Activated T-cell treated with anti-CD3 and anti-CD28 coated beads for 24 hours (primary cell): ENCODE measurements at places on chromosomes 2 and 18.

GRCh38 chr2:263774-264492, at the start of gene SH3YL1:
TSS of gene SH3YL1 (minus strand) at chr2:264032. CDS start at chr2:263984, 48 bp downstream.
- DNase-seq, result no peak

DNA sequence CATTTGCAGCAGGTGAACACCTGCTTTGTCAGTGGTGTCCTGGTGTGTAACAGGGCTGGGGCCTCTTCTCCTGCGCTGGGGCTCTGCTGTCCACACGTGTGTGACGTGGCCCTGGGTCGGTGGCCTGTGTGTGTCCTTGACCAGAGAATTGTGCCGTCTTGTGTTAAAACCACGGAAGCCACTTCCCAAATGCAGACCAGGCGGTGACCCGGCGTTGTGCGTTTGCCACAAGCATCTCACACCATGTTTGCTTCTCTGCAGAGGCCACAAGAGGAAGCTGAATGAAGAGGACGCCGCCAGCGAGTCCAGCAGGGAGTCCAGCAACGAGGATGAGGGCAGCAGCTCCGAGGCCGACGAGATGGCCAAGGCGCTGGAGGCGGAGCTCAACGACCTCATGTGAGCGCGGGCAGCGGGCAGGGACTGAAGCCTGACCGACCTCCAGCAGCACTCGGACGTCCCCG, 44.3 kb upstream of the KCNG2 start:
- DNase-seq, result no peak

DNA sequence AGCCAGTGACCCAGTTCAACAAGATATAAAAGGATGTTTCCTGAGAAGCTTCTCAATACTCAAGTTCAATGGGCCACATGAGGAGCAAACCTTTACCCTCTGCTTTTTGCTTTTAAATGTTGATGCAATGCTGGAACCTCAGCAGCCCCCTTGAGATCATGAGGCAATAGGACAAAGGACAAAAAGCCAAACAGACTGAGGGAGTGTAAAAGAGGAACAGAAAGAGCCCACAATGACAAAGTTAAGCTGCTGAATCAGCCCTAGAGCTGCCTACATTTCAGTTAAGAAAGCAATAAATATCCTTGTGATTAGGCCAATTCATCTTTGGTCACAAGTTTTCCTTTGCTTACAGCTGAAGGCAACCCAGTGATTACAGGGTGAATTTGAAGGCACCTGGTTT, 76.9 kb downstream of the MRO start:
- DNase-seq, result no peak

DNA sequence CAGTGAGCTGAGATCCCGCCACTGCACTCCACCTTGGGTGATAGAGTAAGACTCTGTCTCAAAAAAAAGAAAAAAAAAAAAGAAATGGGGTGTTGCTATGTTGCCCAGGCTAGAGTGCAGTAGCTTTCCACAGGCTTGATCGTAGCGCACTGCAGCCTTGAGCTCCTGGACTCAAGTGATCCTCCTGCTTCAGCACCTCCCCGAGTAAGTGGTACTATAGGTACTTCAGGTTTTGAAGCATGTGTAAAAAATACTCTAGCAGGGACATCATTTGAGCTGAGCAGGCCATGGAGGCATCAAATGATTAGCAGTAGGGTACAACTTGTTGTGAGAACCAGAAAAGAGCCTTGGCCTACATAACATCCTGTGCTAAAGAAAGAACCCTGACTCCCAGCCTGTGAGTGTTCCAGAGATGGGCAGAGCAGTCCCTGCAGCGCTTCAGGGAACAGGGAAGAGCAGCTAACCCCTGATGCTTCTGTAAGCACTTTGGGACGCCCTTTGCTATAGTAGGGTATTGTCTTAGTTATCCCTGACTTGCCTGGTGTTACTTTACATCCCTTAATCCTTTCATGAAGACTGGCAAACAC, 119.1 kb downstream of the NEDD4L start:
- DNase-seq, result no peak

- DNase-seq, result no peak
Measured at GRCh38 chr2:12363569-12363968, 353.2 kb upstream of the TRIB2 start.

GRCh38 chr18:10312326-10313015, 142.0 kb upstream of the APCDD1 start:
- no peak for DNase-seq
